Stimulated activated naive CD8-positive, alpha-beta T cell treated with anti-CD3 and anti-CD28 coated beads, Interleukin-15, amount 100 ng/mL, for 72 hours (primary cell): ENCODE measurements at places on chromosomes 2 and 18.

DNA sequence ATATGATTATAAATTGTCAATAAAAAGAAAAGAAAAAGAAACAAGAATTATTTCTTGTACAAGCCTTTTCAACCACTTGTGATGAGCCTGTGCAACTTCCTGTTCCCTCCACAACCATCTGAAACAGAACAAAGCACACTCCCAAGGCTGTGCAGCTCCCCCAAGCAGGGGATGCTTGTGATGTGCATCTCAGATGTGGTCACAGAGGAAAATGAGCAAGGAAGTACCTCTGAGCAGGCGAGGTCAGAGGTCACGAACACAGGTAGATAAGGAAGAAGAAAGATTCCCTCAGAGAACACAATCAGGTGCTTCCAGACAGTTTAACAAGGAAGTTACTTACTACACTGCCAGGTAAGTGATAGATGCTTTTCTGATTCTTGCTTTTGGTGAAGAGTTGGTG is 274.8 kb upstream of the SLC39A10 start:
- no peak for DNase-seq

DNA sequence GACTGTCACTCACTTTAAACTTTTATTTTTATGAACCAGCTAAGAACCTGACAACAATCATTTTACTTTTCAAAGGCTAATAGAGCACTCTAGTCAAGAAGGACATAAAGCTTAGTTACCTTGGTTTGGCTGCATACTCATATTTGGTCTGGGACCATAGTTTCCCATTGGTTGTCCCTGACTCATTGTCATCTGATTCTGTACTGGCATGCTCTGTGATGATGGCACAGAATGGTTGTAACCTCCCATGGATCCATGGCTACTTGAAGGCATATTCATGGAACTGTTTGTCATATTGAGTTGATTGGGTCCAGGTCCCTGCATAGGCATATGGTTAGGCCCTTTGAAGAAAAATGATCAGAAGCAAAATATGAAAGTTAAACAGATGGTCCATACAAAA is 37.9 kb downstream of the SS18 start:
- no peak for DNase-seq

- no peak for DNase-seq
Measured at GRCh38 chr18:28559511-28559910, 382.6 kb upstream of the CDH2 start.

- no peak for DNase-seq
Measured at GRCh38 chr2:217707131-217707611, 295.6 kb downstream of the TNS1 start.

DNA sequence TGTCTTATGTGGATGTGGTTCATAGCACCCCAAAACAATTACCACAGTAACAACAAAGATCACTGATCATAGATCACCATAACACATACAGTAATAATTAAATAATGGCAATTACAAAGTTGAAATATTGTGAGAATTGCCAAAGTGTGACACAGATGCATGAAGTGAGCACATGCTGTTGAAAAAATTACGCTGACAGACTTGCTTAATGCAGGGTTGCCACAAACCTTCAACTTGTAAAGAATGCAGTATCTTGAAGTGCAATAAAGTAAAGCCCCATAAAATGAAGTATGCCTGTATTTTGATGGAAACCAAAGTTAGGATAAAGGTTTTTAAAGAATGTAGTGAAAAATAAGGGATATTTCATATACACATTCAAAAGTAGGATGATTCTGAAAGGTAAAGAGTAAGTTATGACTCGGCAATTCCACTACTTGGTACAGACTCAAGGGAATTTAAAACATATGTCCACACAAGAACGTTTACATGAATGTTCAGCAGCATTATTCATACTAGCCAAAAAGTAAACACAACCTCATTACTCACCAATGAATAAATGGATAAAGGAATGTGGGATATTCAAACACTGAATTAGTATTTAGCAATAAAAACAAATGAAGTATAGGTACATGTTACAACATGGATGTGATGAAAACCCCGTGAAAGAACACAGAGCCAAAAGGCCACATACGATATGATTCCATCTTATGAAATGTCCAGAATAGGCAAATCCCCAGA is 61.6 kb downstream of the SCN9A start:
- DNase-seq = no peak

DNA sequence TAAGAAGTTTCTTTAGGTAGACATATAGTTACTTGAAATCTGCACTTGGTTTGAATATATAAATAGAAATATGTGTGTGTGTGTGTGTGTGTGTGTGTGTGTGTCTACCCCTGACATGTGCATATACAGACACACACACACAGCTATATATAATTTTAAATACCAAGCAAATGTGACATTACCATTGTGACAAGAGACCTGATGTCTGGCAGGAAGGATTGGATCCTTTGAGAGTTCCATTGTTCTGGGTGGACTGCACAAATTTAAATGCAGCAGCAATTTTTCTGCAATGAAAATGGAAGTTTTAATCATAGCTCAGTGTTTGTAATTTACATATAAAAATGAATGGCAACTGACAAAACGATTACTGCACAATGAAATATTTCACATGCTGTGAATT is 87.8 kb upstream of the CCDC195 start:
- no peak for DNase-seq

DNA sequence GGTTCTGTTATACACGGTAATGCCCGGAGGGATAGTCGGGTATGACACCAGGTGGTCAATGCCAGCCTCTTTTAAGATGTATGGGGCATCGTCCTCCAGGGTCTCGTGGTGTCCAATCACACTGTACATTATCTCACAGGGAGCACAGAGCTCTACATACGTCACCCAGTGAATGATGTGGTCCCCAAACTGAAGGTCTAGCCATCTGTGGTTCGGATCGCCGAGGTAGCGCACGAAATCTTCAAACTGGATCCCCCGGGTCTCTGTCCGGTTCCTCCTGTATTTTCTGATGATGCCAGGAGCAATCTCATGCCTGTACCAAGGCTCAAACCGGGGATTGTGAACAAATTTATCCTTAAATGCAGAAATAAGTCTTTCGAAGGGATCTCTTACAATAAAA is 24.1 kb downstream of the CHST10 start:
- no peak for DNase-seq

DNA sequence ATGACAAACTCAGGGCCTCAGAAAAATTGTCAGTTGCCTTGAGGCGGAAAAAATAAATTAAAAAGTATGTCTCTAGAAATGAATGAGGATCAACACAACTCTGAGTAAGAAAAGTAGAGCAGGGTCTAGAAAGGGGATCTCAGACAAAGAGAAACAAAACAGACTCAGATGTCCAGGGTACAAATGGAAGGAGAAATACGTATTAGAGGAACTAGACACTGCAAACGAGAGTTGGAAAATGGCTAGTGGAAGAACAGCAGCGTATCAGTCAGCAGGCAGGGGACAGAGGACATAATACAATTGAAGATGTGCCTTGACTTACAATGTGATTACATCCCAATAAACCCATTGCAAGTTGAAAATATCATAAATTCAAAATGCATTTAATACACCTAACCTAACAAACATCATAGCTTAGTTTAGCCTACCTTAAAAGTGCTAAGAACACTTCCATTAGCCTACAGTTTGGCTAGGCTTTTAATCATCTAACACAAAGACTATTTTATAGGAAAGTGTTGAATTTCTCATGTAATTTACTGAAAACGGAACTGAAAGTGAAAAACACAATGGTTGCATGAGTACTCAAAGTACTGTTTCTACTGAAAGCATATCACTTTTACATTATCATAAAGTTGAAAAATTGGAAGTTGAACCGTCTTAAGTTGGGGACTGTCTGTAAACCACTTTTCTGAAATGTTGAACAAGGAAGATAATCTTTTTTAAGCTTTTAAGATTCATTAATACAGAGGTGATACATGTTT is 182.8 kb downstream of the NBAS start:
- DNase-seq = no peak

GRCh38 chr2:195813421-195813820 is 156.4 kb downstream of the SLC39A10 start:
- no peak for DNase-seq

GRCh38 chr2:215705771-215706361 is 270.0 kb upstream of the FN1 start:
- no peak for DNase-seq

DNA sequence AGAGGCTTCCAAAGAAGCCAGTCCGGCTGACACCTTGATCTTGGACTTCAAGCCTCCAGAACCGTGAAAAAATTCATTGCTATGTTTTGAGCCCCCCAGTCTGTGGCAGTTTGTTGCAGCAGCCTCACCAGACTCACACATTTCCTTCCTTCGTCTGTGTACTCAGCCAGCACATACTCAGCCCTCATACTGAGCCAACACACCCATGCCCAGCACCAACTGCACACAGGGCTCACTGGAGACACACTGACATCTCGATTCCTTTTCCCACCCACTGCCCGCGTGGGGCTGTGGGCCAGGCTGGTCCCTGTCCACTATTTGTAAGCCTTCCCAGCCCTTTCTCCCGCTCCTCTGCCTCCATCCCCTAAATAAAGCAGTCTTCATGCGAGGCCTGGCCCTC is 24.1 kb upstream of the NMUR1 start:
- no peak for DNase-seq

- DNase-seq = no peak
Measured at GRCh38 chr2:128799730-128800129, 481.1 kb upstream of the HS6ST1 start.

DNA sequence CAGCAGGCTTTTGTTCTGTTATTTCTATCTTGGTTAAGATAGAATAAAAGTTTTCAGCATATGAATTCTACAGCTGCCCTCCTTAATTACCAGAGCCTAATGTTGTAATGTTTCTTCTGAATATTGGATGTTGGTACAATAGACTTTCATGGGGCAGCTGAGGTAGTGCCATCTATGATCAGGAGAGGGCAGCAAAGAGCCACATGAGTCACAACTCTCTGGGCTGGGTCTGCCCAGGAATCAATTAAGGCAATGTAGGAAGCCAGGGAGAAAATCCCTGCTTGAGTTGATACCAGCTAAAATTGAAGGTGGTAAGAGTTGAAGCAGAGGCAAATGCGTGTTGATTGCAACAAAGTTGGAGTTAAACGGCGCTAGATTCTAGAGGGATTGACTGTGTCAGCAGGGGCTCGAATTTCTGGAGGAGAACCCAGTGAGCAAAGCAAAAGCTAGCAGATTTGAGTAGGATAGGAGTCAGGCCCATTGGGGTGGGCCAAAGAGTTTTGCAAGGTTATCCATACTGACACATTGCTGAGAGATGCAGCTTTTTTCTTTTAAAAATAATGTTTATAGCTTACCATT is 10.6 kb upstream of the MC5R start:
- peak; percentile 46 for DNase-seq

- no peak for DNase-seq
Measured at GRCh38 chr2:160241251-160242137, 41.4 kb upstream of the ITGB6 start.
